Fibroblast of lung (primary cell): ENCODE measurements at places on chromosomes 2 and 18. TPM values are rescaled to one million over a fixed set of nuclear protein-coding genes. Genes with fewer than 3 reads are reported as not detected.

GRCh38 chr2:111678651-111679050, 205.3 kb downstream of the ANAPC1 start:
- no peak for DNase-seq

GRCh38 chr2:109619032-109619615, 5.0 kb downstream of the SOWAHC start:
- DNase-seq: no peak

GRCh38 chr2:17877811-17878280, 621 bp upstream of the KCNS3 start:
- no peak for DNase-seq

- DNase-seq: no peak
Measured at GRCh38 chr2:233108611-233109490, 48.7 kb downstream of the INPP5D start.

DNA sequence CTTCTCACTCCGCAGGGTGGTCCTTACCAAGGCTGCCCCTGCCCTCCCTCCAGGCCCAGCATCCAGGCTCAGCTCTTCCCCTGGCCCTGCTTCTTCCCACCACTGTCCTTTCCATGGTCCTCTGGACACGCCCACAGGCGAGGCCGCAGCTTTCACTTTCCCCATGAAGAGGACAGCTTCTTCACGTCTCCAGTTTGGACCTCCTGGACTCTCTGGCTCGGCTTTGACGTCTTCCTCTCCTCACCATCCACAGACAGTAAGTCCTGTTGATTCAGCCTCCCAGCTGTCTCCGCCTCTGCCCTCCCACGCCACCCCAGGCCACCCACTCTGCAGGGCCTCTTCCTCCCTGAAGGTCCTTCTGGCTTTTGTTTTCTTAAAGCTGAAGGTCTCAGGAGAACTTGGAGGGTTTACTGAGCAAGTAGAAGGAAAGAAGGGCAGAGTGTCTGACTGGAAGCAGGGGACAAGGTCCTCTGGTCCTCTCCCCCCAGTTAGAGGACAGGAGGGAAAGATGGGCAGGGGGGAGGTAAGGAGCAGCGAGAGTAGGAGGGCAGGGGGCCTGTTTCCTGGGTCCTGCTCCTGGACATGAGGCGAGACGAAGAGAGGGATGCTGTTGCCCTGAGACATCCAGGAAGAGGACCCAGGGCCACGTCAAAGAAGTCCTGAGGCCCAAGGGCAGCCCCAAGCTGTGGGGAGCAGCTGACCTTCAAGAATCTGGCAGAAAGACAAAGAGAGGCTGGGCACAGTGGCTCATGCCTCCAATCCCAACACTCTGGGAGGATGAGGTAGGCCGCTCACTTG, 24.7 kb upstream of the NMUR1 start:
- DNase-seq: peak; percentile 45

NGEF gene
- under 0.01 TPM in 1 of 2 replicates, not detected in the other for total RNA-seq

DNA sequence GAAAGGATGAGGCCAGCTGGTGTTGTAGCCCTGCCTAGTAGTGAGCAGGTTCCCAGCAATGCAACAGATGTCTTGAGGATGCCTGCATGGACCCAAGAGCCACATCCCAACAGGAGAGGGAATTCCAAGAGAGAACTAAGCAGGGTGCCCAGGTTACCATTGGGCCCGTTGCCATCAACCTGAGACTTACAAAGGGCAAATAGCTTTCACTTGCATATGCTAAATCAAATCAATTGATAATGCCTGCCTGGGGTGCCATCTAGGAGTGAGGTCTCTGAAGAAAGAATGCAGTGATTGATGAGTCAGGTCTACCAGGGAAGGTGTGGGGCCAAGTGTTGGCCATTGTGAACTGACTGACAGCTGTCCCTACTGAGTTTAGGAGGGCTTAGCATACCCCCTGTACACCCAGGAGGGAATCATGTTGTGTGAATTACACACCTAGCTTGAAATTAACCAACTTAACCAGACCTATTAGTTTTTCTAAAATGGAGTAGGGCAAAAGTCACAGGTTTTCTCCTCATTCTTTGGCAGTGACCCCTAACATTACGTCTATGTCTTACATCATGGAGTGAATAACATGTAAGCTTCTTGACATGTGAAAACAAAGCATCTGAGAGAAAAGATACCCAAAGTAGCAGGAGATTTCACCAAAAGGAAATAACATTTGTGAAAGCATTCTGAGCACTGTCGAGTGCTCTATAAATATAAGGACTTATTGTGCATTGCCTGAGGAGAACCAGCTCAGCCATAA, 32.3 kb downstream of the FHOD3 start:
- no peak for DNase-seq

POTEC gene
- total RNA-seq: not detected in 2 replicates

RBM45 gene
- total RNA-seq: 23.5 and 25.9 TPM in 2 replicates
